ENCODE measurements at places on chromosomes 16 and 17.

DNA sequence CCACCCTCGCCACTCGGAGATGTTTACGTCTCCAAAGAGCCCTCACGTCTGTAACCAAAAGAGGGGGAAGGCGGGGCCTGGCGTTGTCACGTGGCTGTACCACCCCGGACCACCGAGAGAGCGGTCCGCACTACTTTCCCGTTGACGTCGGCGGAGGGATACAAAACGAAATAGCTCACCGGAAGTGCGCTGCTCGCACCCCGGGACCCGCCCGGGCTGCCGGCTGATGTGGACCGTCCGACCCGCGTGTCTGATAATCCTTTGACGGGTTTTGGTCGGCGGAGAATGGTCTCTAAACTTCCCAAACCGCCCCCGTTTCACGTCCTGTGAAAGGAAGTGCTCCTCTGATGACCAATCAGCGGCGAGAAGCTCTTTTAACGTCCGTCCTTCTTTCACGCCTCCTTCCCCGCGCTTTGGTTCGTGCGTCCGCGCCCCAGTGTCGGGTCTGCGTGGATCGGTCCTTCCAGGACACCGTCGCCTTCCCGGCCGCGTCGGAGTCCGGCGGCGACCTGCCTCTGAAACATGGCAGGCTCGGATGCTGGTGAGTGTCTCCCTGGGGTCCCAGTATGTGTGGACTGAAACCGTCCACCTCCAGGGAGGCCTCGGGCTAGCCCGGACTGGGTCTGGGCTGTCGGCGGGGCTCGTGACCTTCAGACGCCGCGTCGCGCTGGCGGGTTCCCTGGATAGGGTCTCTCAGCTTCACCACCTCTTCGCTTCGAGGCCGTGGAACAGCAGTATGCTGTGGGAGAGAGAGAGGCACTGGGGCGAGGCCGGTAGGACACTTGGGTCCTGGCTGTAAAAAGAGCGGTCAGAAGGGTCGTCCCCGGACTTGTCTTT, at the start of gene CEP95:
Gene CEP95, plus strand, starts transcription at position 402 of the 837 bp plus-strand sequence. Its CDS starts 121 bp downstream, at position 523.
- no peaks in the 10 kb centered on the region for H3K27me3 ChIP-seq
- peaks cover 34% of the 10 kb centered on the region for H3K4me1 ChIP-seq
- peaks cover 45% of the 10 kb centered on the region for H3K36me3 ChIP-seq
- DNase-seq = peak; percentile 96
- peak within 1 kb of the TSS; percentile 100 for H3K27ac ChIP-seq
- H3K4me3 ChIP-seq = peak within 1 kb of the TSS; percentile 100

GRCh38 chr16:82358161-82358560, 188.1 kb upstream of the MPHOSPH6 start:
- H3K27ac ChIP-seq = no peak overlapping the region
- no peak overlapping the region for H3K4me3 ChIP-seq
- H3K4me1 ChIP-seq = no peaks in the 10 kb centered on the region
- no peak for DNase-seq
- peaks cover 13% of the 10 kb centered on the region for H3K27me3 ChIP-seq
- no peaks in the 10 kb centered on the region for H3K36me3 ChIP-seq

DNA sequence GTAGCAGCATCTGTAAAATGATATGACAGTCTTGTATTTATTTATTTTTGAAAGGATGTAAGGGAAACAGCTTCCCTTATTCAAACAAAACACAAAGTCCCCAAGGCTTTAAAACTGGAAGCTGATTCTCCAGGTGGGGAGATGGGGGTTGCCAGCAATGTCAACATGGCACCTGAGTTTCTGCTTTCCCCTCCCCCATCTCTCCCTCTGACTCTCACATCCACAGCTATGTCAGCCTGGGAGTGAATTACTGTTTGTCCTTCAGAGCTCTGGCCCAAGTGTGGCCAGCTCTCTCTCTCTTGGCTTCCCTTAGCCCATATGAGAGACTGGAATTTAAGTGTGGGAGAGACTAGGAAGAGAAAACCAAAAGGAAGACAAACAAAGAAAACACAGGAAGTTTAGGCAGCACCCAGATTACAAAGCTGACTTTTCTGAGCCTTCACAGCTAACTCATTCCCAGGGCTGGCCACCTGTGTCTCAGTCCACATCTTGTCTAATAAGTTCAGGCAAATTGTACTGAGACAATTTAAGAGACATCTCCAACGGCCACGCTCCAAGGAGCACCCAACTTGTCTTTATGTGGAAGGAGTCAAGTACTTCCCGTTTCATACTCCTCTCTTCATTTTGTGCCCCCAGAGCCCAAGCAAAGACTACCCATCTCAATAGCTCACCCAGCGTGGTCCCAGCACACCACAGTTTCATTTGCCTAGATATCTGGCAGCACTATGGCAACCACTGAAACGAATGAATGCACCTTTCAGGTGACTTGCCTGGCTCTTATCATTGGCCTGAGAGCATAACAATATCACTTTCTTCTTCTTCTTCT, 69.2 kb downstream of the SOX9 start:
- H3K27ac ChIP-seq = no peak overlapping the region
- DNase-seq = no peak
- no peak overlapping the region for H3K4me3 ChIP-seq
- H3K4me1 ChIP-seq = no peaks in the 10 kb centered on the region
- H3K36me3 ChIP-seq = no peaks in the 10 kb centered on the region

DNA sequence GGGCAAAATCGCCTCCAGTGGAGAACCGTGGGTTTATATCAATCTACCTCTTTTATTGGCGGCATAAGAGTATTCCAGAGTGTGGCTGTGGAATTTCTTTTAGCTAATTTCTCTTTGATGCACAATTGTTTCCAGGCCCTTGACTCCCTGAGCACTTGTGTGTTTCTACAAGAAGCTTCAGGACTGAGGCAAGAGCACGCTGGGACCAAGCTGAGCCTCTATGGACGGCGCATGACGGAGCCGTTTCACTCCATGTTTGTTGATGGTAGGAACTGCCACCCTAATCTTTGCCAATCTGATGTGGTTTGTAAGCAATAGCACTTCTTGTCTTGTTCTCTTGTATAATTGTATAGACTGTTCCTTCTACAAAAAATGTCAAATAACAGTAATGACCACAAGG, 11.2 kb upstream of the ANKRD40CL start:
- no peak for DNase-seq
- no peak overlapping the region for H3K4me3 ChIP-seq
- no peaks in the 10 kb centered on the region for H3K36me3 ChIP-seq

- H3K27ac ChIP-seq = no peak overlapping the region
- no peak overlapping the region for H3K4me3 ChIP-seq
- peaks cover 50% of the 10 kb centered on the region for H3K36me3 ChIP-seq
- no peak for DNase-seq
- H3K27me3 ChIP-seq = no peaks in the 10 kb centered on the region
- peaks cover 10% of the 10 kb centered on the region for H3K4me1 ChIP-seq
Measured at GRCh38 chr17:77193653-77194052, 52.9 kb downstream of the SEC14L1 start.

- no peak overlapping the region for H3K4me3 ChIP-seq
- no peaks in the 10 kb centered on the region for H3K36me3 ChIP-seq
- no peak for DNase-seq
- H3K4me1 ChIP-seq = no peaks in the 10 kb centered on the region
- H3K27me3 ChIP-seq = no peaks in the 10 kb centered on the region
Measured at GRCh38 chr16:65185241-65185778, 63.4 kb upstream of the CDH11 start.

- H3K4me3 ChIP-seq = no peak overlapping the region
- DNase-seq = no peak
- H3K27me3 ChIP-seq = no peaks in the 10 kb centered on the region
Measured at GRCh38 chr17:58091024-58091567, 7.9 kb downstream of the DYNLL2 start.

DNA sequence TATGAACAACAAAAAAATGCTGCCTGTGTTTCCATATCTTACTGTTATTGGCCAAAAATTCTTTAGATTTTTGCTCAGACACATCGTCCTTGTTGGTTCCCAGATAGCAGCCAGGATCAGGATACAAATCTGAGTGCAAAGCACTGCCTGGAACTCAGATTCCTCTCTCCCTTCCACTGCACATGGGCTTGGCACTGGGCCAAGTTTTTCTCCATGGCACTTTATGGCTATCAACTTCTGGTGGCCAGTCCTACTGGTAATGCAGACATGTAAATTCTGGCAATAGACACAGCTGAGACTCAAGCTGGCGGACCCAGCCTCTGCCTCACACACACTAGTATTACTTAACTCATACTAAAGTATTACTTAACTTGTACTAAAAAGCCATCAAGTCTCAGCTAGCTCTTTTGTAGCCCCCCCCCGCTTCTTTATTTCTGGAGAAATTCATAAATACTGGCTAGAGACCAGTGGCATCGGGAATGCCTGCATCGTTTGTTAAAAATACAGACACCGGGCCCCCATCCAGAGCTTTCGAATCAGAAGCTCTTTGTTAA, 181.2 kb upstream of the COX10 start:
- H3K4me1 ChIP-seq = no peaks in the 10 kb centered on the region
- no peak overlapping the region for H3K4me3 ChIP-seq
- H3K27me3 ChIP-seq = no peaks in the 10 kb centered on the region
- no peak overlapping the region for H3K27ac ChIP-seq
- DNase-seq = no peak
- H3K36me3 ChIP-seq = peaks cover 2% of the 10 kb centered on the region

- H3K27me3 ChIP-seq = no peaks in the 10 kb centered on the region
- H3K36me3 ChIP-seq = peaks cover 12% of the 10 kb centered on the region
- no peak overlapping the region for H3K4me3 ChIP-seq
- peak; percentile 74 for DNase-seq
- H3K27ac ChIP-seq = no peak overlapping the region
Measured at GRCh38 chr17:45640141-45640850, 143.8 kb upstream of the CRHR1 start.

- H3K4me3 ChIP-seq = no peak overlapping the region
- no peaks in the 10 kb centered on the region for H3K27me3 ChIP-seq
- DNase-seq = peak; percentile 82
- peaks cover 12% of the 10 kb centered on the region for H3K4me1 ChIP-seq
Measured at GRCh38 chr16:78770353-78771091, 671.1 kb downstream of the WWOX start.

GRCh38 chr17:69331756-69332155, 4.8 kb upstream of the ABCA5 start:
- H3K27me3 ChIP-seq = peaks cover 6% of the 10 kb centered on the region
- no peak for DNase-seq
- H3K36me3 ChIP-seq = peaks cover 4% of the 10 kb centered on the region
- no peak overlapping the region for H3K27ac ChIP-seq
- no peak overlapping the region for H3K4me3 ChIP-seq

DNA sequence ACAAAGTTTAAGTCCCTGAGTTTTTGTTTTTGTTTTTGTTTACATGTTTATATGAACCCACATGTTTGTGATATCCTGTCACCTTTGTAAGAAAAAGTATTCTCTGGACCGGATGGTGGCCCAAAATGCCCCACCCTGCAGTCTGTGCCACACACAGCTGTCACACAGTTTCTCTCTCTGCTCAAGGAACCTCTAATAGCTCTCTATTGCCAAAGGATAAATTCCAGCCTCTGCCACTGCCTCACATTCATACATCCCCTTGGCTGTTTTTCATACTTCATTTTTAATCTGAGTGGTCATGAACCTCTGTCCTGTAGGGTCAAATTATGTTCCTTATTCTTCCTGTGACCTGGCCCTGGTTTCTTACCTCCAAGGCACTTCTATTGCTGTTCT, 520.3 kb upstream of the CDH5 start:
- peaks cover 3% of the 10 kb centered on the region for H3K27me3 ChIP-seq
- DNase-seq = no peak
- H3K4me3 ChIP-seq = no peak overlapping the region
- no peaks in the 10 kb centered on the region for H3K36me3 ChIP-seq
- H3K27ac ChIP-seq = no peak overlapping the region

DNA sequence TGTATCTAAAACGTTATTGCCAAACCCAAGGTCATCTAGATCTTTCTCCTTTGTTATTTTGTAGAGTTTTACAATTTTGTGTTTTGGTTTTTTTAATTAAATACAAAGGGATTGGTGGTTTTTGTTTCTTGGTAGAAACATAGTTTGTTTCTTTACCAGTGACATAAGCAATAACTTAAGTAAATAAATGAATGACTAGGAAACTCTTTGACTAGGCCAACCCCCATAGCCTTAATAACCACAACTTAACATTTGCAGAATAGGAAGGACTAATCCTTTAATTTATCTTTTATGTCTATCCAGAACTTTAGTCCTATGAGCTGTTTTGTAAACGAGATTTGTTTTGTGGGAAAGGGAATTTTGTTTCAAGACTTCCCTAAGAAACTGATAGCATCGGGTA, 162.5 kb downstream of the PRKCA start:
- peaks cover 3% of the 10 kb centered on the region for H3K27me3 ChIP-seq
- H3K4me1 ChIP-seq = peaks cover 4% of the 10 kb centered on the region
- DNase-seq = no peak
- H3K4me3 ChIP-seq = no peak overlapping the region

- H3K4me3 ChIP-seq = no peak overlapping the region
- peaks cover 13% of the 10 kb centered on the region for H3K4me1 ChIP-seq
- no peak overlapping the region for H3K27ac ChIP-seq
- H3K27me3 ChIP-seq = peaks cover 37% of the 10 kb centered on the region
Measured at GRCh38 chr16:86046667-86047270, 147.8 kb downstream of the IRF8 start.

- H3K27ac ChIP-seq = no peak overlapping the region
- H3K4me1 ChIP-seq = peaks cover 18% of the 10 kb centered on the region
- no peak overlapping the region for H3K4me3 ChIP-seq
- H3K36me3 ChIP-seq = no peaks in the 10 kb centered on the region
- no peaks in the 10 kb centered on the region for H3K27me3 ChIP-seq
Measured at GRCh38 chr17:68459037-68459639, 1.8 kb upstream of the WIPI1 start.

DNA sequence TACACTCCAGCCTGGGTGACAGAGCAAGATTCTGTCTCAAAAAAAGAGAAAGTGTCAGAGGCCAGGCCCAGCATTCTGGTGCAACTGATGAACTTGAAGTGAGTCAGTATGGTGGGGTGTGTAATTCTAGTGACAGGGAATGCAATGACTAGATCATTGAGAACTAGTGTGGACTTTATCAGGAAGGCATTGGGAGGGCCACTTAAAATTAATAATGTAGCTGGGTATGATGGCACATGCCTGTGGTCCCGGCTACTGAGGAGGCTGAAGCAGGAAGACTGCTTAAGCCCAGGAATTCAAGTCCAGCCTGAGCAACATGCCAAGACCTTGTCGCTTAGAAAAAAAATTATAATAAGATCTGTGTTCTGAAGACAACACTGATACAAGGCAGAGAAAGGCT, 90.8 kb downstream of the STX8 start:
- H3K4me1 ChIP-seq = peaks cover 2% of the 10 kb centered on the region
- H3K27me3 ChIP-seq = no peaks in the 10 kb centered on the region
- no peak overlapping the region for H3K27ac ChIP-seq
- no peak overlapping the region for H3K4me3 ChIP-seq
- DNase-seq = no peak

GRCh38 chr16:53534206-53534605, 31.2 kb upstream of the AKTIP start:
- no peak for DNase-seq
- no peak overlapping the region for H3K4me3 ChIP-seq
- H3K4me1 ChIP-seq = peaks cover 11% of the 10 kb centered on the region

GRCh38 chr16:10984509-10984908, 40.1 kb downstream of the CLEC16A start:
- H3K4me1 ChIP-seq = peaks cover 36% of the 10 kb centered on the region
- DNase-seq = no peak
- H3K27me3 ChIP-seq = no peaks in the 10 kb centered on the region
- no peak overlapping the region for H3K27ac ChIP-seq
- no peak overlapping the region for H3K4me3 ChIP-seq

Data from memory B cell (primary cell).